ENCODE measurements at places on chromosomes 5 and 9. TPM values are rescaled to one million over a fixed set of nuclear protein-coding genes. Genes with fewer than 3 reads are reported as not detected.

GRCh38 chr5:116759860-116760640 is 185.4 kb upstream of the SEMA6A start:
- no peak overlapping the region for H3K27ac ChIP-seq
- no peak for DNase-seq
- H3K36me3 ChIP-seq: no peaks in the 10 kb centered on the region
- no peaks in the 10 kb centered on the region for H3K4me1 ChIP-seq

- no peaks in the 10 kb centered on the region for H3K4me1 ChIP-seq
- H3K27ac ChIP-seq: no peak overlapping the region
Measured at GRCh38 chr5:66467564-66467963, 128.6 kb upstream of the MAST4 start.

- H3K4me3 ChIP-seq: peak overlapping the region; percentile 68
- DNase-seq: peak; percentile 50
- no peaks in the 10 kb centered on the region for H3K27me3 ChIP-seq
- H3K36me3 ChIP-seq: no peaks in the 10 kb centered on the region
- peaks cover 23% of the 10 kb centered on the region for H3K4me1 ChIP-seq
Measured at GRCh38 chr9:35616681-35617459, 1.3 kb downstream of the CD72 start.

GRCh38 chr5:126849101-126849678 is 72.3 kb downstream of the LMNB1 start:
- H3K4me1 ChIP-seq: peaks cover 39% of the 10 kb centered on the region
- DNase-seq: no peak
- no peak overlapping the region for H3K27ac ChIP-seq
- no peaks in the 10 kb centered on the region for H3K27me3 ChIP-seq
- no peak overlapping the region for H3K4me3 ChIP-seq

GRCh38 chr5:26700759-26701384 is 337.5 kb downstream of the CDH9 start:
- no peak overlapping the region for H3K27ac ChIP-seq
- H3K4me1 ChIP-seq: no peaks in the 10 kb centered on the region
- H3K27me3 ChIP-seq: no peaks in the 10 kb centered on the region
- no peaks in the 10 kb centered on the region for H3K36me3 ChIP-seq
- no peak for DNase-seq

- H3K27me3 ChIP-seq: no peaks in the 10 kb centered on the region
- no peak overlapping the region for H3K27ac ChIP-seq
- DNase-seq: no peak
Measured at GRCh38 chr5:108911055-108911454, 163.4 kb downstream of the FER start.

- no peak overlapping the region for H3K4me3 ChIP-seq
- H3K27ac ChIP-seq: no peak overlapping the region
- DNase-seq: no peak
Measured at GRCh38 chr9:74691058-74691457, 193.9 kb downstream of the RORB start.

Gene SNCAIP
- not detected for total RNA-seq

Gene IQGAP2
- 66.5 TPM for total RNA-seq
